ENCODE measurements at places on chromosomes 11 and 22. TPM values are rescaled to one million over a fixed set of nuclear protein-coding genes. Genes with fewer than 3 reads are reported as not detected.

Gene NXPE1
- not detected for total RNA-seq

GRCh38 chr11:34788642-34789041 is 127.5 kb downstream of the APIP start:
- no peak for DNase-seq

DNA sequence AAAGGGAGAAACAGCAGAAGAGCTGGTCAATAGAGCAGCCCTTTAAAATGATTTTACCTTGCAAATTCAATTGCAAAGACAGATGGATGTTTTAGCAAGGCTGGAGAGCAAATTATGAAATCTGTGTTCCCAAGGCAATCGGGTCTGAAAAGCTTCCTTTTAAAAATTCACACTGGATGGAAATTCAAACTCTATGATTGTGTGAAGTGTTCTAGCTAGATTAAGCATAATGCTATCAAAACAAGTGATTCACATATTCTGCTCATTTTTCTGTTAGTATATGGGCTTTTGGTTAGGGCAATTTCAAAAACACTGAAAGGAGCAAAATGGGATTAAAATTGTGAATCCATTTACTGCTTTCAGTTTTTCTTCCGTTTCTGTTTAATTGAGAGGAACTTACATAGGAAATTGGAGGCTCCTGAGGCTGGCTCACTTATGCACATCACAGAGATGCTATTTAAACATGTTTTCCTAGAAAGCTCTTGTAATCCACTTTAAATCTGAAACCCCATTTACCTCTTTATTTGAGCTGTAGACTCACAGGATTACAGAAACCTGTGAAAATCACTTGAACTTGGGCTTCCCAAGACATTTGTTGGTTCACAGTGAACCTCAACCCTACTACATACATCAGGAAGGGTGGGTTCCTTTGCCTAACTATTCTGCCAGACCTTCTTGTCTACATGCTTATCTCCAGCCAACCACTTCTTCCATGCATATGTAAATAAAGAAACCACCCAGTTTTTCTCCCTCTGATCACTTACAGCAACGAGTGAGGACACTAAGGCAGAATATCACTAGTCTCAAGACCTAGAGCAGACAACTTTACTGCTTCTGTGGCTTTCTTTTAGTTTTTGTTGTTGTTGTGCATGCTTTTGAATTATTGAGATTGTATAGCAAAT is 201.9 kb upstream of the PITPNB start:
- DNase-seq = no peak

- DNase-seq = no peak
Measured at GRCh38 chr11:76835928-76836612, 24.6 kb upstream of the ACER3 start.

Gene ABCC8
- total RNA-seq = 13.9 TPM

- DNase-seq = no peak
Measured at GRCh38 chr22:39724390-39724789, 153.8 kb downstream of the CACNA1I start.

Gene CPT1B
- total RNA-seq = 21.4 TPM

DNA sequence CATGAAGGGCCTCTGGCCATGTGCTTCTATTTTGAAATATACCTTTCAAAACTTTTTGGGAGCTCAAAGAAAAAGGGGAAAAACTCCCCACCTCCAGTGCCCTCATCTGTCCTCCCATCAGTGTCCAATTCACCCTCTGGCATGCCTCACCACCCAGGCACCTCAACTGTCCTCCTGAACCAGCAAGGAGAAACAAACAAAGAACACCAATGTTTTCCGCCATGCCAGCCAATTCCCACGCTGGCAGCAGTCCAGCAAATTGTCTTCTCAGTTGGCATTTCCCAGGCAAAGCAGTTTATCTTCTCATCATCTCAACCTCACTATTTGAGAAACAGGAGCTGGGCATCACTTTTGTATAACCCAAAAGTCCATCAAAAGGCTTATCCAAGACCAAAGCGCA is 496.9 kb downstream of the SOX6 start:
- DNase-seq = no peak

Gene CAPRIN1
- 145 TPM for total RNA-seq

GRCh38 chr11:128947773-128948172 is 5.1 kb upstream of the TP53AIP1 start:
- DNase-seq = no peak

- DNase-seq = no peak
Measured at GRCh38 chr22:47308886-47309285, 546.4 kb downstream of the TBC1D22A start.

DNA sequence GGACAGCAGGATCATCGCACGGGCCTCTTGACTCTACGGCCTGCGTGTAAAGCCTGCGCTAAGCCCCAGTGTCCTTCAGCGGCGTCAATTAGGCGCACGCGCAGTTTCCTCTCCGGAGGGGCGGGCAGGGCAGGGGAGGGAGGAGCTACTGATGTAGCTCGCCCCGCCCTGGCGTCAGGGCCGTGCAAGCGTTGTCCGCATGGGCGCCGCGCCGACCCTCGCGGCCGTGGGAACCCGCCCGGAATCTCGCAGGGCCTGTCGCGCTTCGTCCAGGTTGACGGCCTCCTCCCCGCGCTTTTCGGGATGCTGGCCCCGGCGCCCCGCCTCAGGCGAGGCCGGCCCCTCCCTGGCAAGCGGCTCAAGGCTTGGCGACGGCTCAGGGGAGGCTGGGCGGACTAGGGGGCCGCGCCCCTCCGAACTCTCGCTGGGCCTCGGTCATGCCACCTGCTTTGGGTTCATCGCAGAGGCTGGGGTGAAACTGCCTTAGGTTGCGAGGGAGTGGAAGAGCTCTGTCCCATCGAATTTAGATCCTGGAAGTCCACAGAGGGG is 61.1 kb downstream of the ST3GAL4 start:
- peak; percentile 63 for DNase-seq

GRCh38 chr11:69213964-69214363 is 58.2 kb downstream of the SMIM38 start:
- no peak for DNase-seq

GRCh38 chr11:14095882-14096281 is 133.4 kb downstream of the SPON1 start:
- no peak for DNase-seq

DNA sequence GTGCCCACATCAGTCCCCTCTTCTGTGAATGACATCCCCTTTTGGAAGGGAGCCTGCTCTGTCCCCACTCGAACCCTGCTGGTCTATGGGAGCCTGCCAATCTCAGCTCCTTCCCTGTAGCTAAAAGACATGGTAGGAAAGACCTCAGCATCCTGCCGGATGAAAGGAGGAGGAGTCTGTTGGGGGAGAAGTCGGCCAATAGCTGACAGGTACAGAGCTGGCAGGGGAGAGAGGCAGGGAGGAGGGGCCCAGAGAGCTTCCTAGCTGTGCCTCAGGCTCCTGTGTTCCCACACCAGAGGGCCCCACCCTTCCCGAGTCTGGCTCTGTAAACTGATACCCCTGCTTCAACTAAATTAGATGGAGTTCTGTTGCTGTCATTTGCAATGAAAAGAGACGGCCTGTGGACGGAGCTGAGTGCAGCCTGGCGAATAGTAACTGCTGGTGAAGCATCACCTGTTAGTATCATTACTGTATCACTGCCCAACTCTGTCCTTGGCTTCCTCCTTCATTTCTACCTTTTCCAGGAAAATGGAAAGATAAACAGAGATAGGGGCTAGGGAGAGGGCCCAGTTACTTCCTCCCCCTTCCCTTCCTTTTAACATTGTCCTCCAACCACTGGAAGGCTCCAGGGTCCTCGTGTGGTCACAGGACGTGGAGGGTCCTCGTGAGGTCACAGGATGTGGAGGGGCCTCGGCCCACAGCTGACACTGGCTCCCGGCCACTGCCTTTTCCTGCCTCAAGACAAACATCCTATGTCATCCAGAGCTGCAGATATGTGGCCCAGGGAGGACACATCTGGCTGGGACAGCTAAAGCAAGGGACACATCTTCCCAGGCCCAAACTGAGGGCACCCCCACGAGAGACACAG is 15.1 kb downstream of the FXYD6 start:
- no peak for DNase-seq

DNA sequence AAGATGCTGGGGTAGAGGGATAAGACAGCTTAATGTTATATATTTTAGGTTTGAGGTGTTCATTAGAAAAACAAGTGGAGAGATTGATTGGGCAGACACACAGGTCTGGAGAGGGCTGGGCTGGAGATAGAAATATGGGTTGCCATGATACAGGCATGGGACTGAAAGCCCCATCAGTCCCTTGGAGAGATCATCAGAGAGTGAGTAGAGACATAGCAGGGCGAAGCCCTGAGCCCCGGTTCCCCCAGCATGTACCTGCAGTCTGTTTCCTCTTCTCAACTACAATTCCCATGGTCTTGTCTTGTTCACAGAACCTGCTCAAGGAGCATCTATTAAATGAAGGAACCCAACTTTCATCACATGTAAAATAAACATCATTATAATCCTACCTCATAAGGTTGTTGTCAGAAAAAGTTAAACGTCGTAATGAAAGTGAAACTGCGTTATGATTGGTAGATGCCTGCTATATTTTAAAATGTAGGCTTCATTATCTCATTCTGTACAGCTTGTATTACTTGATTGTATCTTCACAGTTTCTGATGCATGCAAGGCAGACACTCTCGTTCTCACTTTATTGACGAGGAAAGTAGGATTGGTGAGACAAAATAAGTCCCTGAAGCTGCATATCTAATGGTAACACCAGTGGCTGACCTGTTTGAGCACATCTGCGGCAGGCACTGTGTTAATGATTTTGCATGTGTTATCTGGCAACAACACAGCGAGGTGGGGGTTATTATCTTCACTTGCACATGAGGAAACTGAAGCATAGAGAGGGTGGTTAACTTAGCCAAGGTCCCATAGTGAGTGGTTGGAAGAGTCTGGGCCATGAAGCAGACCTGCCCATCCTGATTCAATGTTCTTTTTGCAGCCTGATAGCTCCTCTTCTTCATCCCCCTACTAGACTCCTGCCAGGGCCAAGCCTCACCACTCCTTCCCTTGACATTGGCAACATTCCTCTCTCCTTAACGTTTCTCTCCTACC is 63.5 kb downstream of the ENDOD1 start:
- DNase-seq = no peak

GRCh38 chr22:17130199-17130598 is 9.0 kb upstream of the TMEM121B start:
- DNase-seq = no peak

- DNase-seq = no peak
Measured at GRCh38 chr11:114308689-114309089, 12.5 kb downstream of the NNMT start.

GRCh38 chr11:2992997-2993325 is 832 bp upstream of the NAP1L4 start:
- no peak for DNase-seq

- DNase-seq = no peak
Measured at GRCh38 chr11:554428-555226, 5.9 kb downstream of the LMNTD2 start.

Gene MCAM
- 3,387 TPM for total RNA-seq

DNA sequence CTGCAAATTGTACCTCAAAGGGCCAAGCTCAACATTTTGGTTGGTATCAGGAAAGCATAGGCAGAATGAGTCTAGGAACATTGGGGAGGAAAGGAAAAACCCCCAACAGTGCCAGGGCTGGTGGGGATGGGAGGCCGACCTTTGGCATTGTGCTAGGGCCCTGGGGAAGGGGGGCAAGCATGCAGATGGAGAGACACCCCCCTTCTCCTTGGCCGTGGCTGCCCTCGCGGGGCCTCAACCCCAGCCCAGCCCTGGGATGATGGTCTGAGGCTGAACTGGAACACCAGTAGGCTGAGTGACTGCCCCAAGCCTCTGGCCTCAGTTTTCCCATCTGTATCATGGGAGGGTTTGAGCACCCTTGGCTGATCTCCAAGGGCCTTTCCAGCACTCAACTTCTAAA is 40.0 kb downstream of the GDPD5 start:
- no peak for DNase-seq

DNA sequence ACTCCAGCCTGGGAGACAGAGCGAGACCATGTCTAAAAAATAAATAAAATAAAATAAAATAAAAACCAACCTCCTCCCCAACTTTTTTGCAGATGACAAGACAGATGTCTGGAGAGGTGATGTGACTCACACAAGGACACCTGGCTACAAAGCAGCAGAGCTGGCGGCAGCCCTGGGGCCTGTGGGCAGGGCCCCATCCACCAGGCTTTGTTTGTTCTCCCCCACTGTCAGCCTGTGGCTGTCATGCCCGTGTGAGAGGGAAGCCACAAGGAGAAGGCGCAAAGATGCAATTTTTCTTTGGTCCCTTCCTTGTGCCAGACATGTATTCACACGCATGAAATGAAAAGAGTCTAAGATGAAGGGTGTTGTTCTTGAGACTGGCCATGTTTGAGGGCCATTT is 16.6 kb downstream of the CD59 start:
- DNase-seq = no peak

DNA sequence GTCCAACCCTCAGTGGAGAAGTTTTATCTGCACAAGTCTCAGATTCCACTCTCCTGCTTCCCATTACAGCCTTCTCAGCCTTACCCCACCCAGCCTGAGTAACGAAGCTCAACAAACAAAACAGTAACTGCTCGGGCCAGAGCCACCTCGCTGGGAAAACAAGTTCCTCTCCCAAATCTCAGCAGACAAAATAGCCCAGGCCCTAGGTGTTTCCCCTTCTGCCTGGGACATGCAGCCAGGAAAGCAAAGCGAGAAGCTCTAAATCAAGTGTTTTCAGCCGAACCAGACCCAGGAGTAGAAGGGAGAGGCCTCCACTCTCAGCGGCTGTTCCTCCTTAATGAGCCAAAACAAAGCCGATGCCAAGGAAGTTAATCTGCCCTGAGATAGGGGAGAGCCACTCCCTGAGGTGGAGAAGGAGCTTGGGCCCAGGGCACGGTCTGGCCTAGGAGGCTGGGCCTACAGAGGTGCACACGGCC is 44.0 kb downstream of the LIF start:
- DNase-seq = no peak

DNA sequence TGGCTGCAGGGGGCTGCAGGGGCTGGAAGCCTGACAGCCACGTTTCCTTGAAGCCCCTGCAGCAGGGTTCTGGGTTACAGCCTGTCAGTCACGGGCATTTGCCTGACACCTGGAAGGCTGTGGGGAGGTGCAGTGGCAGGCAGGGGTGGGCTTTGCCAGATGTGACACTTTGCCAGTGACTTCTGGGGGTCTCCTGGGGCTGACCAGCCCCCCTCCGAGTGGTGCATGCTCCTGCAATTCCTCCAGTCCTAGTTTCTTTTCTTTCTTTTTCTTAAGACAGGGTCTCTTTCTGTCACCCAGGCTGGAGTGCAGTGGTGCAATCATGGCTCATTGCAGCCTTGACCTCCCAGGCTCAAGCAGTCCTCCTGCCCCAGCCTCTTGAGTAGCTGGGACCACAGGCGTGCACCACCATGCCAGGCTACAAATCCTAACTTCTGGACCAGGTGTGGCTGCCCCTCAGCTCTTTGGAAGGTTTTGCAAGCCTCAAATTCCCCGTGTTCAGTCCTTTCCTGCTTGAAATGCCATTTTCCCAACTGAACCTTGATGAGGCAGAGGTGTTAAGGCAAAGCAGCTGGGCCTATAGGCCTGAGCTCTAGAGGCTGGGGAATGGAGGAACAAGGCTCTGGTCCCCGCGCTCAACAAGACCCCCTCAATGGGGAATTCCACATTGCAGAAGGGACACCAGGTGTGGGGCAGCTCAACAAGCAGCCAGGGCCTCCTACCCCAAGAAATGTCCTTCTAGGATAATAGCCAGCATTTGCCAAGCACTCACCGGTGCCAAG is 20.2 kb upstream of the CHKA start:
- DNase-seq = no peak

Data from thoracic aorta (tissue), 2 donors.